ENCODE measurements at places on chromosomes 11 and 22.

DNA sequence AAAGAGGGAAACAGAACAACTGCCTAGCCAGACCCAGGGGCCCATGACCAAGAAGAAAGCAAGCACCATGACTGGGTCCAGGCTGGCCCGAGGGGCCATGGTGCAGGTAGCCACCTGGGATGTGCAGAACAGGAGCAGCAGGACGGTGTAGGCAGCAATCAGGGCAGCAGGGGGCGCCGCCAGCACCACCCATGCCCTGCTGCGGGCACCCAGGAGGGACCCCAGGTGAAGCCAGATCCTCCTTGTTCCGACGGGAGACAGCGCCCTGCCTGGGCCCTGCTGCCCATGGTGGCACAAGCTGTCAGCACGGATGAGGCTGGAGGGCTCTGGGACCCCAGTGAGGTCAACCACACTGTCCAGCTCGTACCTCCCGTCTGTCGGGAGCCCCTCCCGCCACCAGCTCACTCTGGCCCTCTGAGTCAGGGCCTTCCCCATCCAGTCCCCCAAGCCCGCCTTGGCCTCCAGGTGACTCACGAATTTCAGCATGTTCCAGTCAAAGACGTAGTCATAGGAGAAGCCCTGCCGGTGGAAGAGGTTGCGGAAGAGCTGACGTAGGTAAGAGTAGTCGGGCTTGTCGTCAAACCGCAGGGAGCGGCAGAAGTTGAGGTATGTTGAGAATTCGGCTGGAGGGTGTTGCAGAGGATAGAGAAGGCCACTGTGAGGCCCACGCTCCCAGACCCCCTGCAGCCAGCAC lies 18.8 kb downstream of the CSNK1E start:
- DNase-seq: peak; percentile 25

GRCh38 chr11:45483416-45483815 lies 182.0 kb downstream of the CHST1 start:
- no peak for DNase-seq

DNA sequence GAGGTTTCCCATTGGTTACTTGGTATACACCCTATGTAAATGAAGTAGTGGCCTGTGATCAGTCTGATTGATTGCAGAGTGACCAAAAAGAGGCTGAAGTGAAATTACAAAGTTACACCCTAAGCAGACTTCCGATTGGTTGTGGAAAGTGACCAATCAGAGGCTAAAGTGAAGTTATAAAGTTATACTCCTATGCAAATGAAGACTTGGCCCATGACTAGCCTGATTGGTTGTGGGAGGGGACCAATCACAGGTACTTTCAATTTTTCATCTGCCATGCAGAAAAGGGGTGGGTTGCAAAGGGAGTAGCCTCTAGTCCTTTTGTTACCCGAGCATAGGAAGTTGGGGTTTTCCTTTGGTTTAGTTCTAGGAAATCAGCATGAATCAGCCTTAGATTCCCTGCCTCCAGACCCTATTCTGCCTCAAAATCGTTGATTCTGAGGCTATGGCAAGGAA lies 18.1 kb upstream of the CSTF3 start:
- DNase-seq: no peak

- DNase-seq: no peak
These were observed 47.2 kb downstream of the BLID start for GRCh38 chr11:122068837-122069236.

DNA sequence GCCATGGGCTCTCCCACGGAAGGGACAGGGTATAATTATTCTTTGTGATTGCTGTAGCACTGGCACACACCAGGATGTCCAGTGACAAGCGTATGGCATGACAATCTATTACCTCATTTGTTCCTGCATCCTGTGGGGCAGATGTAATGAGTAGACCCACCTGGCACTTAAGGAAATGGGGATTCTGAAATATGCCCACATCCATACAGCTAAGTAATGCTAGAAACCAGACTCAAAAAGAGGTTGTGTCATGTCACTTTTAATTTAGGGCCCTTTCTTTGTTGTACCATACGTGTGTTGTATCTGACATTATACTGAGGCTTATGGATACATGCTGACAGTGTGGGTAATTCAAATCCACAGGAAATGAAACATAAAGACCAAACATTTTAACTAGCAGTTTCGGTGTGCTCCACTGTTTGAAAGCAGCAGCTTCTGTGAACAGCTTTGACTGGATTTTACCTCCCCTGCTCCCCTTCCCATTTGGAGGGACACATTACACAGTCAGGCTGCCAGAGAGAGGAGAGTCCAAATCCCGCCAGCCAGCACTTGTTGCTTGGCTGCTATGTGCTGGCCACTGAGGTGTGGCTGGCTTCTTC lies 21.2 kb downstream of the GRAMD1B start:
- DNase-seq: no peak

DNA sequence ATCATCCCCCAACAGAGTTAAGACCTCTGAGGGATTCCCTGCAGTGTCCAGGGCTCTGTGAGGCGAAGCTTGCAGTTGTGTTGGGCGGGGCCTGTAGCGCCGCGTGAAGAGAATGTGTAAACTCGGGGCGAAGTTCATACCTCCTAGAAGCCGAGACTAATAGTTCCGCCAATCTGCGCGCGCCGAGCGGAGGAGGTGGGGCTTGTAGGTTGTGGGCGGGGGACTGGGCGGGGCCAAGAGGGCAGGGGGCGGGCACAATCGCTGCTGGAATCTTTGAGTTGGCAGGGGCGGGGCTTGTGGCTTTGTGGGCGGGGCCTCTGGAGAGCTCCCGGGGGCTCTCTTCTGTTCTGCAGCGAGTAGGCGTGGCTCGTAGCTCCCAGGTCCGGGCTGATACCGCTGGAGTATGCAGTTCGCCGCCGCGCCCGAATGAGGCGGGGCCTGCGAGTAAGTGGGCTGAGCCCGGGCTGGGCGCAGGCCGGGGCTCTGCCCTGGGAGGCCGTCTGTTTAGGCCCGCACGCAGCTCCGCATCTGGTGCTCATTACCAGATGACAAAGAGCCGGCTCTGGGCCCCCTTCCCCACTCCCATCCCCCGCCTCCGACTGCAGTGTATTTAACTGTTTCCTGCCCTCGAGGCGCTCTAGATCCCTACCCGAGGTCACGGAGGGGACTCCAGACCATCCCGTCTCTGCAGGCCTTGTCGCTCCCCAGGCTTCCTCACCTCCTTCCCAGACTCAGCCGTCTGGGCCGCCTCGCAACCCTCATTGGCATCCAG lies 4.1 kb downstream of the CD248 start:
- peak; percentile 99 for DNase-seq

GRCh38 chr11:2942447-2942846 lies 13.2 kb upstream of the PHLDA2 start:
- no peak for DNase-seq

DNA sequence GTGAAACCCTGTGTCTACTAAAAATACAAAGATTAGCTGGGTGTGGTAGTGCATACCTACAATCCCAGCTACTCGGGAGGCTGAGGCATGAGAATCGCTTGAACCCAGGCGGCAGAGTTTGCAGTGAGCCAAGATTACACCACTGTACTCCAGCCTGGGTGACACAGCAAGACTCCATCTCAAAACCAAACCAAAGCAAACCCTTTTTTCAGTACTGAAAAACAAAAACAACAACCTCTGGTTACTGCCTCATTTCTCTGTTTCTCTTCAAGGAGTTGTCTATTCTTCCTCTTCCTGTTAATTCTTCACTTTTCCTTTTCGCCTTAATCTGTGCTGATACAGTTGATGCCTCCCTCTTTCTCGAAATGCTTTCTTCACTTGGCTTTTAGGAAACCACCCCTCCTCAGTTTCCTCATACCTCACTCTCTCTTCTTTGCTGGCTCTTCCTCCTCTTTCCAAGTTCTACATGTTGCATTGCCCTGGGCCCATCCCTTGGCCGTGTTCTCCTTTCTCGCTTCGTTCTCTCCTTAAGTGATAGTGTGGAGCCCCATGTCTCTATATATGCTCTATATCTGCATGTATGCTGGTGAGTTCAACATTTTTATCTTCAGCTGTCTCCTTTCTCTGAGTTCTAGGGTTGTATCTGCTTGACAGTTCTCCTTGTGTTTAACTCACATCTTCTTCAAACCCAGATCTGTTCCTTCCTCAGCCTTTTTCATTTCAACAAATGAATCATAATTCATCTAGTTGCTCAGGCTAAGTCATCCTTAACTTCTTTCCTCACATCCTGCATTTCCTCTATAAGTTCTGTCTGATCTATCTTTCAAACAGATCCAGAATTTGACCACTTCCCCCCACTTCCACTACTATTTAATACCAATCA lies 37.1 kb downstream of the NUCB2 start:
- DNase-seq: no peak

DNA sequence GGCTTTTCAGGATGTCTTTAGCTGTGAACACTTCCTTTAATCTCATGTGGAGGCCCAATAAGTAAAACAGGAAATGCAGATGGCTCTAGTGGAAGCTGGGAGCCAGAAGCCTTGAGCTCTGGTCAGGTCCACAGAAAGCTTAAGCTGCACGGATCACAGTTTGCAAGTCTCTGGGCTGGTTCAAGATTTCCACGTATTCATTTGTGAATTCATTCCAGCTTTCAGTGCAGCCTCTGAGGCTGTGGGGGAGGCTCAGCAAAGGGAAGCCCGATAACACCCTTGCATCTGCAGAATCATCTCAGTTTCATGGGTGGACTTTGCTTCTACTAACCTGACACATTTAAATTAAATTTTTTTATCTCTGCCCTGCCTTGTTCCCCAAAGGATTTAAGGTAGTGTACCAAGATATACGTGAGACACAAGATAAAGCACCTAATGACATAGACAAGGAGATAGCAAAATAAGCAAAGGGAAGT lies 65.6 kb downstream of the ISX start:
- DNase-seq: no peak

DNA sequence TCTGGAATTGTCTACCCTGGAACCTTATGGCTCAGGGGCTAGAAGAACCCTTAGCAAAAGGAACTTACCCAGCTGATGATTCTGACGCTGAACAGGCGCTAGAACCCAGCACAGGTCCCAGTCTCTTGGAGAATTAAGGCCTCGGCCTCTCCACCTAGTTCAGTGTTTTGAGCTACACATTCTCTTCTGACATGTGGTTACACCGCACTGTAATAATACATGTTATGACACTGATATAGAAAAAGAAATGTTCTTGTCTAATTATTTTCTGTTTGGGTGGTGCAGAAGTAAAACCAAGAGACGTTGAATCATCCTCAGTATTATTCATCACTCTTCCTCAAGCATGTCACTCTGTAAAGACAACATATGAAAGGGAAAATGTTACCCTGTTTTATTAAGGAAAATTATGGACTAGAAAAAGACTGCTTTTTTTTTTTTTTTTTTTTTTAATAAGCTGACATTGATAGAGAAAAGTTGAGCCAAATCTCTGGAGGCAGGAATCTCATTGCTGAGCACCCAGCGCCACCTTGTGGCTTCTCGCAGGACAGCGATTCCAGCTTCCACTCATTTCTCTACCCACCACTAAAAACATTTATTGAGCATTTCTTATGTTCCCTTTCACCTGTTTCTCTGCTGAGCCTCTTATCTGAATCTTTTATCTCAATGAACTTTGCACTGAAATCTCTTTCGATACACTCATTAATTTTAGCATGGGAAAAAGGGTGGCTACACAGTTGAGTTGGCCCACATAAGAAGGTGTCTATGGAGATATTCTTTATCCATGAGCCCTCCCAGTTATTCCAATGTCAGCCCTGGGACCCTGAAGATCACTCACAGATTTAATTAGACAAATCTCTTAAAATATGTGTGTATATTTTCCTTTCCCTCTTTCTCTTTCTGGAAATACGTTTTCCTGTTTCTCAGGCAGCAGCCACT lies 12.6 kb upstream of the APLNR start:
- DNase-seq: peak; percentile 26

GRCh38 chr11:70068345-70068744 lies 9.8 kb upstream of the ANO1 start:
- DNase-seq: no peak

DNA sequence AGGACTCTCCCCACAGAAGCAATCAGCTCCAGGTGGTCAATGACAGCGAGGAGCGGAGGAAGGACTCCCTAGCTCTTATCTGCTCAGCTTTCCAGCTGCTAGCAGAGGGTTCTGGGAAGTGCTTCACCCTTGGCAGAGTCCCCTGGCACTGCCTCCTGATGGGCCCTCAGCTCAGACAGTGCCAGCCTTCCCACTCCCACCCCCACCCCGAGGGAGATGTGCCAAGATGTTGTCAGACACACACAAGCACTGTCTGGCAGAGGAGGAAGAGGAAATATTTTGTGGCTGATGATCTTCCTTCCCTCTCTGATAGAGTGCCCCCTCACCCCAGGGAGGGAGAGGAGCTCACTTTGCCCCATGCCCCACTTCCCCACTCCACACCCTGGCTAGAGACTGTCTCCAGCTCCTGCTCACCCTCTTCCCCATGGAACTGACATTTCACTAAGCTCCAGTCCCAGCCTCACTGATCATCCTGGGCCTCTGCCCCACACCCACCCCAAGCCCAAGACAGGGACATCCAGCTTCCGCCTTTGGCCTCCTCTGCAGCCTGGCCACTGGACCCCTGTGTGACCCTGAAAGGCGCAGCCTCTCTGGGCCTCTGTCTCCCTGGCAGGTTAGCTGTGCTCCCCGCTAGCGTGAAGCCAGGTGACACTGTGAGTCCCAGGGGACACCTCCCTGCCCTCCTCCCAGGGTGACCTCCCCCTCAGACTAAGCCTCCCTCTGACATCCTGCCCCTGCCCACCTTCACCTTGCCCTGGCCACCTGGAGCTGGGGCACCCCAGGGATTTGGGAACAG lies 44.5 kb downstream of the SLCO2B1 start:
- no peak for DNase-seq

DNA sequence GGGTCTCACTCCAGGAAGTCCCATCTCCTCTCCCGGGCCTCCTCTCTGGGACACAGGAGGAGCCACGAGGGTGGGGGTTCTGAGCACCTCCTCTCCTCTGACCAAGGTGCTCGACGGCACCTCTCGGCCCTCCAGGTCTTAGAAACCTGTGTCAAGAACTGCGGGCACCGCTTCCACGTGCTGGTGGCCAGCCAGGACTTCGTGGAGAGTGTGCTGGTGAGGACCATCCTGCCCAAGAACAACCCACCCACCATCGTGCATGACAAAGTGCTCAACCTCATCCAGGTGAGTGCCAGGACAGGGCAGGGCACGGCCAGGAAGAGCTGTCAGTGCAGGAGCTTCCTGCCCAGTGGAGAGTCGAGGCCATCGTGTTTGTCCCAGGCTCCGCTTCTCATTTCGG lies 23.2 kb downstream of the TOM1 start:
- DNase-seq: no peak

GRCh38 chr22:48919187-48919590 lies 908.5 kb downstream of the BRD1 start:
- DNase-seq: no peak

DNA sequence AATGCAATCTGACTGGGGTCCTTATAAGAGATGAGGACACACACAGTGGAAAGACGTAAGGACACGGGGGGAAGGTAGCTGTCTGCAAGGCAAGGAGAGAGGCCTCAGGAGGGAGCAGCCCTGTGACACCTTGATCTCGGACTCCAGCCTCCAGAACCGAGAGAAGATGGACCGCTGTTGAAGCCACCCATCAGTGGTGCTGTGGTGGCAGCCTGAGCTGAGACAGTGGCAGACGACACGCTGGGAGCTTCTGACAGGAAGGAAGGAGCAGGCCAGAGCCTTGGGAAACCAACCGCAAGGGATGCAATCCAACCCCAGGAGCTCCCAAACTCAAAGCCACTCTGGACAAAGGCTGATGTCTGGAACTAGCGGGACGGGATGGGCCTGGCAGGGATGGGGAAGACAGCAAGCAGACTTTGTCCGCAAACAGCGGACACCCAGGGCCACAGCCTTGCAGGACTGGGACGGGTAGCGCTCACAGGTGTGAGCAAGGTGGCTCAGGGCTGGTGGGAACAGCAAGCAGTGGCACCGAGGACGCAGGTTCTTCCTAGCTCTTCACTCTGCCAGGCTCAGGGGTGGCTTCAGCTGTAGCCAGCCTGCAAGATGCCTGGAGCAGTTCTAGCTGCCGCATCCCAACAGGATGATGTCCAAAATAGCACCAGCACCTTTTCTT lies 10.9 kb downstream of the LTO1 start:
- DNase-seq: no peak
